ENCODE measurements at places on chromosomes 2 and 18.

DNA sequence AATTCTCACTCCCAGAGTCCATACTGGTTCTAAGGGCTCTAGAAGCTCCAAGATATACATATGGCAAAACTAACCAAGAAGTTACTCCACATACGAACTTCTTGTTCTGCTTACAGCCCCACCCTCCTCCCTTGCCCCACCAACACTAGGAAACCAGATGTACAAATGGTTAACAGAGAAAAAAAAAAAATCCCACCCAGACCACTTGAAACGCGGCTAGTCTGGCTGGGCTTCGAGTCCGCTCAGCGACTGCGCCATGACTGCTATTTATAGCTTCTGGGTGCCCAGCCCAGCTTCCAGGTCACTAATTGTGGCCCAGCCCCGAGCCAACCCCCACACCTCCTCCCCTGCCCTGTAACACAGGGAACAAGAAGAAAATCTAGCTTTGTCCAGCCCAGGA, 47.0 kb upstream of the IHH start:
- DNase-seq: no peak

DNA sequence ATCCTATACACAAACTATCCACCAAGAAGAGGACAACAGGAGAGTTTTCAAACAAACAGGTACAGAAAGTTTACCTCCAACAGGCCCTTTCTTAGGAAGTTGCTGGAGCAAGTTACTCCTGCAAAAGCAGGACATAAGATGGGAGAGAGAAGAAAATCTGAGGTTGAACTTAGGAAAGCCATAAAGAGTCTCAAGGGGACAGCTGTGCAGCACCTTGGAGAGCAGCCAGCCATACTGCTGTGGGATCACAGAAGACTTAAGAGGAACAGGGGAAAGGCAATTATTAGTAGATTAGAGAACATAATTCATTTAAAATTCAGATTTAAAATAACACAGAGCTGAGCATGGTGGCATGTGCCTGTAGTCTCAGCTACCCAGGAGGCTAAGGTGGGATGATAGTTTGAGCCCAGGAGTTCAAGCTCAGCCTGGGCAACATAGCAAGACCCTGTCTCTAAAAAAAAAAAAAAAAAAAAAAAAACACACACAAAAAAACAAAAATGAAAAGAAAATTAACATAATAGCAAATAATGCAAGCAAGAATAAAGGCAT, 148.1 kb upstream of the SIX3 start:
- no peak for DNase-seq

DNA sequence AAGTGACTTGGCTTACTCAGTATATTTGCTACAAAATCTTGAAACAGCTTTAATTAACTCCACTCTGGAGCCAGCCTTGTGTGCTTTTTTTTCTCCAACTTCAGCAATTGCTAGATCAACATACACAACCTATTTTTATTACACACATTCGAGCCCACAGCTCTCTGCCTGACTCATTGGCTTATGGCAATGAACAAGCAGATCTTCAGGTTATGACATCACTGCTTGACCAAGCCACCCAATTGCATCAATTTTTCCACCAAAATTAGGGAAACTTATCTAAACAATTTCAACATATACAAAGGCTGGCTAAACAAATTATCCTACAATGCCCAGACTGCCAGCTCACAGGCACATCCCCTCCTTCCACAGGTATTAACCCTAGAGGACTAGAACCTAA, 39.6 kb upstream of the PDK1 start:
- DNase-seq: no peak

GRCh38 chr2:168323529-168324021, 76.2 kb upstream of the STK39 start:
- no peak for DNase-seq

GRCh38 chr2:144252694-144253093, 267.2 kb downstream of the ZEB2 start:
- DNase-seq: no peak

DNA sequence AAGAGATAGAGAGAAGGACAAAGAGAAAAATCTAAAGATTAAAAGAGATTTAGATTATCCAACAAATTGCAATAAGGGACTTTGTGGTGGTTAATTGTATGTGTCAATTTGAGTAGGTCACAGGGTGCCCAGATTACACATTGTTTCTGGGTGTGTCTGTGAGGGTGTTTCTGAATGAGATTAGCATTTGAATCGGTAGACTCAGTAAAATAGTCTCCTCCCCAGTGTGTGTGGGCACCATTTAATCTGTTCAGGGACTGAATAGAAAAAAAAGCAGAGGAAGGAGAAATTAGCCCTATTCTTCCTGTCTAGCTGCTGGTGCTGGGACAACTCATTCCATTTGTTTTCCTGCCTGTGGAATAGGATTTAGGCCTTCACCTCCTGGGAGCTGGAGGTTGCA, 339.8 kb upstream of the EPHA4 start:
- no peak for DNase-seq

DNA sequence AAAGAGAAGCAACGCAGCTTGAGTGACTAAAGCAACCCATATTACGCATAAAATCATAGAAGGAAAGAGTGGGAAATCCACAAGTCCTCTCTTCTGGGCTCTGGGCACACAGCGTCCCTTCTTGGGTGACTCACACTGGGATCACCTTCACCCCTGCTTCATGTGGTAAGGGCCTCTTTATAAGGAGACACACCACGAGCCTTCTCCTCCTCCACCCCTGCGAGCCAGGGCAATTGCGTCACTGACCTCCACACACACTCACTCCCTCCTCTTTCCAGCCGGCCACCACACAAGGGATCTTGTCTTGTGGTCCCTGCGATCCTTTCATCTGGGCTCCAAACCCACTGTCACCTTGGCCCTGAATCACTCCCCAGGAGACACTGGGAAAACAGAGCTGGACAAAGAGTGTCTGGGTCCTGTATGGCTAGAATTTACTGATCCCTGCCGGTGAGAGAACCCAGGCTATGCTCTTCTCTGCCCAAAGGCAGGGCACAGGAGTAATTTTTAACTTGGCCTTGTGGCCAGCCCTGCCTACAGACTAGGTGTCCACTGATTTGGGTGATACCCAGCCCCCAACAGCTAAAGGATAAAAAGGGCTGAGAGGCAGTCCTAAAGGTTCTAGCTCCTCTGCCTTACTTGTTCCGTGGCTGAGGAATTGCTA, 35.3 kb downstream of the NHEJ1 start:
- DNase-seq: no peak

- DNase-seq: no peak
These were observed 62.7 kb upstream of the CD302 start for GRCh38 chr2:159860581-159861310.

GRCh38 chr2:241325257-241325656, 9.5 kb downstream of the SEPTIN2 start:
- DNase-seq: no peak

DNA sequence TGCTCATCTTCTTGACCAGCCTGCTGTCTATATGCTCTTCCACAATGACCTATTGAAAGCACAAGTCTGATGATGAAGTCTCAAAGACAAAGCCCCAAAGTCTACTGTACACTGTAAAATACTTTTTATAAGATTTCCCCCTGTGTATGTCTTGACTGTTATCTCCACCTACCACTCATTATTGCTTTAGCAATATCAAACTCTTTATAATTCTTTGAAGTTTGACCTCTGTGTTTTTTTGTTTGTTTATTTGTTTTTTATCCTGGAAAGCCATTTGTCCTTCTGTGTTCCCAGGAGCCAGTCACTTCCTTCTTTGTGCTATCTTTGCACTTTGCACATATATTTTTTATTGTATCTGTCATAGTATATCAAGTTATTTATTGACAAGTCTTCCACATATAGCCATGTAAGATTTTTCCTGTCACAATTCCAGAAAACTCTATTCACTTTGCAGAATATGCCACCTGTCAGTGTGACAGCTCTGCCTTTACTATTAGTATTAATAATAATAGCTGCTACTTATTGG, 66.3 kb downstream of the RND3 start:
- DNase-seq: no peak

GRCh38 chr2:200406379-200406778, 99.9 kb downstream of the SPATS2L start:
- no peak for DNase-seq

DNA sequence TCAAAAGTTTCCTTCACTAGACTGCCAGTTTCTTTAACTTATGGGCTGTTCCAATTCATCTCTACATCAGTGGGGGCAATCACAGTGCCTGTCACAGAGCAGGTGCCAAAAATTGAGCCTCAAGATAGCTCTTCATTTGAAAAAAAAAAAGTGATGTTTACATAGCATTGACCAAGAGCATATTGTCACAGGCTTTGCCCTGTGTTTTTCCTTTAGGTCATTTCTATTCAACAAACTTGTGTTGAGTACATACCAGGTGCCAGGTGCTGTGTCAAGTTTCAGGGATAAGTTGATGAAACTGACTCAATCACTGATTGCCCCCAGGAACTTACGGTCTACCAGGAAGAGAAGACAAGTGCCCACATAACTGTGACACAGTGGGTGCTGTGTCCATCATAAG, 22.2 kb upstream of the NT5C1B start:
- no peak for DNase-seq

GRCh38 chr2:75317316-75317715, 118.0 kb upstream of the TACR1 start:
- no peak for DNase-seq

DNA sequence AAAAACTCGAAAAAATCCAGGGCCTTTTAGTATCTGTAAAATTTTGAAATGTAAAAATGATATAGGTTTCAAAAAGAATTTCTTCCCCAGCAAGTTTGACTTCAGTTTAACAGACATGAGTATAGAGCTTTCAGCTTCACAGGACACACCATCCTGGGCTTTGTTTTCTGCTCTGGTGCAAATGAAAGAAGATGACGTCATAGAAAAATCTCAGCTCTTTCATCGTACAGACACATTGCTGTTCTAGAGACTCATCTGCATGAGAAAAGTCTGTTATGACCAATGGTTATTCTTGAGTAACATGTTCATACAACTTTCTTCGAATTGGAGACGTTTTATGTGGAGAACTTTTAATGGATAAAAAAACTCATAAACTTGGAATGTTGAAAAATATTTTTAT, 111.7 kb upstream of the DYNAP start:
- no peak for DNase-seq

DNA sequence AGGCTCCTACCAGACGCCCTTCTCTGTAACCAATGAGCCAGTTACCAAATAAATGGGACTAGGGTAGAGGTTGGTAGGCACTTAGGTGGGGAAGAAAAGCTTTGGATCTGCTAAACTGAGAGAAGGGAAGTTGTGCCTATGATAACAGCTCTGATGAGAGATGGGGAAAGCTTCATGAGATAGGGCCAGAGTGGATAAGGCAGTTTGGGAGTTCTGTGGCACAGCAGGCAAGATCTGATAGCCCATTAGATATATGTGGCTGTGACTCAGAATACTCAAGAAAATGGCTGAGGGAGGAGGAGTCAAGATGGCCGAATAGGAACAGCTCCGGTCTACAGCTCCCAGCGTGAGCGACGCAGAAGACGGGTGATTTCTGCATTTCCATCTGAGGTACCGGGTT, 99.8 kb downstream of the PDE11A start:
- no peak for DNase-seq

- no peak for DNase-seq
These were observed 26.9 kb downstream of the FASTKD1 start for GRCh38 chr2:169546756-169547155.

DNA sequence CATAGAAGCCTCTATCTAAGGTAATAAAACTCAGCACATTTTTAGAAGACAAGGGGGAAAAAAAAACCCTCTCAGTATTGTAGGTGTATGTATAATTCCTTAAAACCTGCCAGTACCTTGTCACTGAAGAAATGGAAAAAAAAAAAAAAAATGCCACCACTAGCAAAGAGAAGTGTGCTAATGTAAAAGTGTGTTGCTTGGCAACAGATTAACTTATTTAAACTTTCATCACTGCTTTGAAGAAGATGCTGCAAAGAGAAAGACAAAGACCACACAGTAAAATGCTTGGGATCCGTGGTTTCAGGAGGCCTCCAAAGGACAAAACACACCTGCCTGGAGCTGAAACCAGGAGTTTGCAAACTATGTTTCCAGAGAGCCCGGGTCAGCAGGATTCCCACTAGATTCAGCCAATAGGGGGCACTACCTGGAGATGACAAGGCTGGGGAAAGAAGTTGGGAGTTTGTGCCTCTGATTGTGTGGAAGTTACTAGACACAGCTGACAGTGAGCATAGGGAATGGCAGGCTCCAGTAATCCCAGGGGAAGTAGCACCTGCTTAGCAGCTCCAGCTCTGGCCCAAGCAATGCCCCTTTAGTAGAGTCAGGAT, 169.1 kb upstream of the TRIB2 start:
- no peak for DNase-seq

GRCh38 chr18:72456802-72457201, 87.3 kb downstream of the CBLN2 start:
- DNase-seq: no peak

DNA sequence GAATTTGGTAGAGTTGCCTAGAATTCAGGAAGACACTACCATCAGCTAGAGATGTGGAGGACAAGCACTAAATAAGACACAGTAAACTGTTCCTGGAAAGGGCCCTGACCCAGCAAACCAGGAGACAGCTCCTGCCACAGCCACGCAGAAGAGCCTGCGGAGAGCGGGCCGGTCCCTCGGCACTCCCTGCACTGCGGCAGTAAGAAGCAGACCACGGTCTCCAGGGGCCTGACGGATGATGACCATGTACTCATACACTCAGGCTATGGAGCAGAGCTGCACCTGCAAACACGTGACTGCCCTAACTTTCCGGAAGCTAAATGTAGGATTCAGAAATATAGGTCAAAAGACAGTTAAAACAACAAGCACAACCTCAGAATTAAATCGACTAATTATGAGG, 72.9 kb downstream of the ZNF516 start:
- DNase-seq: no peak

GRCh38 chr18:50796495-50796894, 23.3 kb downstream of the MRO start:
- DNase-seq: no peak

DNA sequence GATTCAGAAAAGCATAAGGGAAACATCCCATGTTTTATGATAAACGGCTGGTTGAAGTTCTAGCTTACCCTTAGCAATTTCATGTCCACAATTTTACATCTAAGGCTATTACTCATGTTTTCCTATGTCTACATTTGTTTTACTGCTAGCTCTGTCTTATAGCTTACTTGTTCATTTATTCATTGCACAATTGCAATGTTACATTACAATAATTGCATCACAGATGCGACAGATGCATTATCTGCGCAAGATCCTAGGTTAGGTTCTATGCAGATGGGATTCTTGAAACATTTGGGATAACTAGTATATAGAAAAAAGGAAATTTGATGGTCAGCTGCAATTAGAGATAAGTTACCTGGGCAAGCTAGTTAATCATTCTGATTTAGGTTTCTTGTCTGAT, 108.4 kb downstream of the ARHGAP28 start:
- DNase-seq: no peak

GRCh38 chr18:10057894-10058791, 144.3 kb downstream of the VAPA start:
- no peak for DNase-seq

DNA sequence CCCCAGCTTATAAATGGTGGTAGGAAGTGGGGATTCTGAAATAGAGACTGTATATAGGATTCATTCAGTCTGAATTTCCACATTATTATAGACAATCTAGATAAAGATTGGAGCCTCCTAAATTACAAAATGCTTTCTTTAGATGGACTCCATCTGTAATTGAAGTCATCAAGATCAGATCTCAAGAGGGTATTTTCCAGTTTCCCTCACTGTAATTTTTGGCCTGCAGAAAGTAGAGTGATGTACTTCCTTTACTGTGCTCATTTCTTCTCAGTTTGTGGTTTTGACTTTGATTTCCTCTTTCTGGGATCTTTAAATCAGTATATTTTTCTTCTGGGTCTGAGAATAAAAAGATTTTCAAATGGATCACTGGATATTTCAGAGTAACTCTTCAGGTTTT, 7.2 kb downstream of the BABAM2 start:
- no peak for DNase-seq

- no peak for DNase-seq
These were observed 31.0 kb upstream of the NFE2L2 start for GRCh38 chr2:177295484-177295883.
